ENCODE measurements at places on chromosomes 13 and 19. TPM values are rescaled to one million over a fixed set of nuclear protein-coding genes. Genes with fewer than 3 reads are reported as not detected.

Gene KASH5
- total RNA-seq: 0.39 TPM

Gene CASP14
- total RNA-seq: 0.58 TPM

Gene AP2S1
- total RNA-seq: 411 TPM

Gene STXBP2
- 201 TPM for total RNA-seq

Gene UQCR11
- 275 TPM for total RNA-seq

Gene EPS8L1
- 111 TPM for total RNA-seq

Gene ZNF471
- 0.57 TPM for total RNA-seq

Gene RASGRP4
- not detected for total RNA-seq

Gene KIR3DL2
- not detected for total RNA-seq

Gene KIR3DL1
- total RNA-seq: not detected

Gene KIR2DL1
- total RNA-seq: not detected

Gene FAM32A
- 44.3 TPM for total RNA-seq

Gene AXL
- total RNA-seq: 271 TPM

Gene HRC
- total RNA-seq: not detected

Gene GJB6
- not detected for total RNA-seq

Gene MAMSTR
- 3.9 TPM for total RNA-seq

Gene ABHD8
- 32.2 TPM for total RNA-seq

Gene ZNF766
- 18.8 TPM for total RNA-seq

Gene ZNF865
- total RNA-seq: 26.8 TPM

Gene GPC6
- not detected for total RNA-seq
